ENCODE measurements at places on chromosomes 16 and 17.

- no peak for DNase-seq
Observed at GRCh38 chr17:49952912-49953497, 16.0 kb upstream of the DLX4 start.

- DNase-seq: no peak
Observed at GRCh38 chr16:56258508-56259424, 67.5 kb downstream of the GNAO1 start.

DNA sequence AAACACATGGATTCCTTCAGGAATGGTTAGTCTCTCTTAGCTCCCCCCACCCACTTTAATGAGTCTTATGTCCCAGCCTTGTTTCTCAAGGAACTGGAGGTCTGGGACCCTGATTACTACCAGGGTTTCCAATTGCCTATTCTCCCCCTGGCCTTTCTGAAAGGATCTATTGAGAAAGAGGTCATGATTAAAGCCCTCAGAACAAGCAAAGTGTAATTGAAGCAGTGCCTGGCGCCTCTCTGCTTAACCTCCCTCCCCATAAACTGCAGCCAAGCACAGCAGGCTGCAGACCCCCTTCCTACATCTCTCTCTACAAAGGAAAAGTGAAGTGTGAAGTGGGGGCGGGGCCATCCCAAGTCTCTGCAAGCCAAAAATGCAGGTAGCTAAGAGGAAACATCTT lies 159.7 kb upstream of the CDH11 start:
- no peak for DNase-seq

DNA sequence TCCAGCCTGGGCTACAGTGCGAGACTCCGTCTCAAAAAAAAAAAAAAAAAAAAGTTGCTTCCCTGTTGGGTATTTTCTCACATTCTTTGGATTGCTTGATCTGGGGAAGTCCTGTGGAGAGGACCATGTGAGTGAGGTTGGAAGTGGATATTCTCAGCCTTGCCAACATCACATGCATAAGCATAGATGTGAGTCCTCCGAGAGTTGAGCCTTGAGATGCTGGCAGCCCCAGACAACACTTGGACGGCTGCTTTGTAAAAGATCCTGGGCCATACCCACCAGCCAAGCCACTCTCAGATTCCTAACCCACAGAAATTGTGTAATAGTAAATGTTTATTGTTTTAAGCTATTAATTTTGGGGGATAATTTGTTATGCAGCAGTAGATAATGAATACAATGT lies 1570.0 kb upstream of the GOT2 start:
- DNase-seq: no peak

GRCh38 chr16:3745751-3746355 lies 28.5 kb upstream of the TRAP1 start:
- no peak for DNase-seq

DNA sequence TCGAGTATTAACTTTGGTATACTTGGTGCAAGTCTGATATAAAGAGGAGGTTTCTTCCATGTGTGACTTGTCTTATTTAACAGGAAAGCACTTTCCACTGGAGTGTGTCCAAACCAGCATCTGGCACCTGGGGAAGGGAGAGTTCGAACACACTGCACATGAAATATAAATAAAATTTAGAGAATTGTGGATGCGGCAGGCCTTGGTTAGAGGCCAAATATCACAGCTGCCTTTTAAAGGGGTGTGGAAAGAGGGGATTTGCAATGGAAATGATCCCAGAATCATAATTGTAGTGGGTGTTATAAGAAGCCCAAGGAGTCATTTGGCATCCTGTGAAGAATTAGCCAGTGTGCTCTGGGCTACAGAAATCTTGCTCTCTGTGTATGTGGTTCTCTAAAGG lies 4.3 kb upstream of the NXN start:
- DNase-seq: no peak

DNA sequence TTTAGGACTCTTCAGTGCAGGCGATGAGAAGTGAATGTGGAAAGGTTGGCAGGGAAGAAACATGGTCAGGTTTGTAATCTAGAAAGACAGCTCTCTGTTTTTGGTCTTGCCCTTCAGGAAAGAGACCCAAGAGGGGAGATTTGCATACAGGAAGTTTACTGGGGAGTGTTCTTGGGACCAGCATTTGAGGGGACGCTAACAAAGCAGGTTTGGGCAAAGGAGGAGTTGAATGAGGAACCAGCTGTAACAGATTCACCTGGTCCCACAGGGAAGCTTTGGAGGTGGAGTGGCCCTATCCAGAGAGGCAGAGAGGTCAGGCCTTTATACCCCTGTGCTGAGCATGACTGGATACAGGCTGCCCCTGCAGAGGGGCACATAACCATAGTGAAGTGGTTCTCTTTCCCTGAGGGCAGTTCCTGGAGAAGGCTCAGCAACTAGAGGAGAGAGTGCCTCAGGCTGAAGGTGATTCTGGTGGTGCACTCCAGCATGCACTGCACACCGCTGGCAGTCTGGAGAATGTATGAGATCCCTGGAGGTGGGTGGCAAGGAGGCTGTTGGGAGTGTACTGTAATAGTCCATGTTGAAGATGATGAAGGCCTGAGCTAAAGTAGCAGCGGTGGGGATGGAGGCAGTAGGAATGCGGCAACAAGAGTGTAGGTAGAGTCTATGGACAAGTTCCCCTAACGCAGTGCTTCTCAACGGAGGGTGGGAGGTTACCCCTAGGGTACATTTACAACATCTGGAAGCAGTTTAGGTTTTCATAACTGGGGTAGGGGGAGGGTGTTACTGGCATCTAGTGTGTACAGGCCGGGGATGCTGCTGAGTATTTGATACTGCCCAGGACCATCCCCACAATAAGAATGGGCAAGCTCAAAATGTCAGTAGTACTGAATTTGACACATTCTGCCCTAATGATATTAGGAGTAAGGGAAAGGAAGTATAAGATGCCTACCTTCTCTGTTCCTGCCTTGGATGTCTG lies 37.2 kb downstream of the MAP2K6 start:
- DNase-seq: no peak

GRCh38 chr16:15807603-15808009 lies 49.2 kb downstream of the MYH11 start:
- DNase-seq: no peak

DNA sequence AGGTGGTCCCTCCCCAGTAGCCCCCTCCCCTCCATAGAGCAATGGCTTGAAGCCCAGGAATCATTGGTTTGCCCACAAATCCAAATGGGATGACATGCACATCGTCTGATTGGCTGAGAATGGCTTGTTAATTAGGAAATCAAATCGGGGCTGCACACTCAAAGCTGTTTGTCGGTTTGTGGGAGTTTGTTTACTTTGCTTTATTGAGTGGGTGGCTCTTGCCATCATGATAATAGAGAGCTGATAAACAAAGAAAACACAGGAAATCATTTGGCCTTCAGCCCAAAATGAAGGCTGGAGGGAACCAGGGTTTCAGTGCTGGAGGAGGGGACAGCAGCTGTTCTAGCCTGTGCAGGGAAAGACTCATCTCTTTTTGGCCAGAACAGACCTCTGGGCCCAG lies 316.3 kb downstream of the CBLN1 start:
- DNase-seq: no peak

- DNase-seq: no peak
Observed at GRCh38 chr16:83083361-83083760, 456.6 kb downstream of the CDH13 start.

GRCh38 chr16:14437426-14437825 lies 192.6 kb downstream of the PARN start:
- no peak for DNase-seq

GRCh38 chr16:56057151-56057550 lies 134.1 kb upstream of the GNAO1 start:
- DNase-seq: no peak

DNA sequence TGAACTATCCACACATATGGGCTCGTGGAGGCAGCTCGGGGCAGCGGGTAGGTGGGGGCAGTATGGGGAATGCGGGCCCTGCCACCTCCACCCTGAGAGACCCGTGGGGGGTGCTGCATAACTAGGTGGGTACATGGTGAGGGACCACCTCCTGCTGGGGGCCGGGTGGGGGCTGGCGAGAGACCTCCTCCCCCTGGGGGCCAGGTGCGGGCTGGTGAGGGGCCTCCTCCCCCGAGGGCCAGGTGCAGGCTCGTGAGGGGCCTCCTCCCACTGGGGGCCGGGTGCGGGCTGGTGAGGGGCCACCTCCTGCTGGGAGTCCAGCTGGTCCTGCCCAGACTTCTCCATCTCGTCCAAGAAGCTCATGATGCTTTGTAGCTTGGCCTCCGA lies 25.4 kb downstream of the CEP131 start:
- no peak for DNase-seq

DNA sequence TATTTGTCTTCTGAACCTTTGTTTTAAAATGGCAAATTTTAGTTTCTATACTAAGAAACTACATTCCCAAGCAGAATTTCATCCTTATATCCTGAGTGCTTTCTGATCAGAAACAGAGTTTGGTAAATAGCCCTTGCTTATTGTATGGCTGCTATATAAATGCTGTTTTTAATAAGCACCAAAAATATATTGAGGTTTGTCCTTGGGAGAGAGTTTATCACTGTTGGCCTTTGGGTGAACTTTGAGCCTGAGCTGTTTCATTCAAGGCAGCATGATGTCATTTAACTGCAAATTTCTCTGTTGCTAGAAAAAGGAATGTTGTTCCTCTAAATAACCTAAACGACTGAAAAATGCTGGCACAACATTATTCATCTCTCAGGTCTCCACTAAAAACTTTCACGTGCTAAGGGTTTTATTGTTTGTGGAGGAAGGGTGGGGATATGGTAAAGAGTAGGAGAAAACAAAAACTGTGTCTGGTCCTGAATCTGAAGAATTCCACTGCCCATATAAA lies 334.3 kb upstream of the TBX2 start:
- peak; percentile 48 for DNase-seq

DNA sequence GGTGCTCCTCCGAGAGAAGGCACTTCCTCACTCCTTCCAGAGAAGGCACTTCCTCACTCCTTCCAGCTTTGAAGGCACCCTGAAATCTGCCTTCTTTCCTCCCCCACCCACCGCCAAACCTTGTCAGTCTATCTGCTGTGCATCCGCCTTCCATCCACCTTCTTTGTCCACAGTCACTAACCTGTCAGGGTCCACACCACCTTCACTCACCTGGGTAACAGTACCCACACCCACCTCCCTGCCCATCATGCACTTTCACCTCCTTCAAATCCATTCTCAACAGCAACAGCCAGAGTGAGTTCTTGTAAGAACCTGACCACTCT lies 5.2 kb downstream of the CCDC102A start:
- no peak for DNase-seq

- DNase-seq: no peak
Observed at GRCh38 chr17:73141411-73141810, 23.4 kb upstream of the SSTR2 start.

GRCh38 chr17:65751263-65751662 lies 189.8 kb upstream of the AXIN2 start:
- DNase-seq: no peak

- peak; percentile 67 for DNase-seq
Observed at GRCh38 chr17:32142038-32142856, at the start of gene RHOT1. TSS of gene RHOT1 (plus strand) at chr17:32142502. CDS start at chr17:32142693, 191 bp downstream.

DNA sequence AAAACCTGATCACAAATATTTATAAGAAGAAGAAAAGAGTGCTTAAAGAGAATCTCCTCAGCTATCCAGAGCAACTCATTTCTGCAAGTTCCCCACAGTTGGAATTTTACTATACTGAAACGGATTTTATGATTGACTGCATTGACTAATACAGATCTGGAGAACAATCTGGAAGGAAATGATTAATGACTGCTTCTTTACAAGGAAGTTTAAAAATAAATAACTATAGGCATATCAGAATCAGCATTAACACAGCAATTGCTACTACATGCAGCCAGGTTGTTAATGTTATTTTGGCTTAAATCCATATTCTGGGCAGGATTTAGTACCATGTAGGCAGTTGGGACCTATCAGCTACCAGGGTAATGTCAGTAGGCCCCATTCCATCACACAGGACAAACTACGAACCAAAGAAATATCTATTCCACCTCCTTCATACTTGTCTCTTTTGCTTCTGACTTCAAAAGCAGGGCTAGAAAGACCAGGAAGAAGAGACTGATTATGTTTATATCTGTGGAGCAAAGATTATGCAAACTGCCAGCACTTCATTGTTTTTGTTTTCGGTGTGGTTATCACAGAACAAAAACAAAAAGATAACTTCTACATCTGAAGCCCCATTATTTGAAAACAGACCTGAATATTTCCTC lies 3.9 kb downstream of the SKAP1 start:
- no peak for DNase-seq

GRCh38 chr17:42166196-42166763 lies 11.5 kb upstream of the RAB5C start:
- DNase-seq: no peak

GRCh38 chr16:49867796-49868668 lies 12.1 kb upstream of the ZNF423 start:
- DNase-seq: no peak

- DNase-seq: no peak
Observed at GRCh38 chr17:78889531-78889930, 13.5 kb downstream of the CEP295NL start.

GRCh38 chr17:79478051-79478461 lies 132.8 kb downstream of the RBFOX3 start:
- no peak for DNase-seq

- no peak for DNase-seq
Observed at GRCh38 chr16:9807302-9807701, 374.9 kb downstream of the GRIN2A start.

DNA sequence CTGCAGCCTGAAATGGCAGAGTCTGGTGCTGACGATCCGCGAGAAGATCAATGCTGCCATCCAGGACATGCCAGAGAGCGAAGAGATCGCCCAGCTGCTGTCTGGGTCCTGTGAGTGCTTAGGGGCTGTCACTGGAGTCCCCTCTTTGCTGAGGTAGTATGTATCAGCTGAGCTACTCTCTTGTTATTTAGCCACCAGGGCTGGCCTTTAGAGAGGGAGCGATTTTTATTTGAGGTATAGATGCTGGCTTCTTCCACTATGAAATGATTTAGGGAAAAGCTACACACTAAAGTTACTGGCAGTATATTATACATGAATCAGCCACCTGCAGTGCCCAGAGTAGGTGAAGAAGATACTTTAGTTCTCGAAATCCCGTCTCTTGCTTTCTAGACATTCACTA lies 2.6 kb downstream of the CDK5RAP3 start:
- DNase-seq: no peak

DNA sequence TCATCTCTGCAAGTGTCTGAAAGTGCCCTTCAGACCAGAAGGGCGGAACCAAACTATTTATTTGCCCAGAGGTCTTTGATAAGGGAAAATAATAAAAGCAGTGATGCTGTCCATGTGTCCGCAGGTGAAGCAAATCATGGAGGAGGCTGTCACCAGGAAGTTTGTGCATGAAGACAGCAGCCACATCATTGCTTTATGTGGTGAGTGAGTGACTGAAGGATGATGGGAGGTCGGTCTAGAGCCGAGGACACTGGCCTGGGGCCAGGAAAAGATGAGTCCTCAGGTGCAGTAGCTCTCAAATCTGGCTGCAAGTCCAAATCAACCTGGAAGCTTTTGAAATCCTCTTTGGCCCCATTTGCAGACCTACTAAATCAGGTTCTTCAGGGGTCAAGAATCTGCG lies 6.1 kb downstream of the SGSM2 start:
- no peak for DNase-seq

- DNase-seq: no peak
Observed at GRCh38 chr16:74064120-74064735, 232.4 kb upstream of the PSMD7 start.

DNA sequence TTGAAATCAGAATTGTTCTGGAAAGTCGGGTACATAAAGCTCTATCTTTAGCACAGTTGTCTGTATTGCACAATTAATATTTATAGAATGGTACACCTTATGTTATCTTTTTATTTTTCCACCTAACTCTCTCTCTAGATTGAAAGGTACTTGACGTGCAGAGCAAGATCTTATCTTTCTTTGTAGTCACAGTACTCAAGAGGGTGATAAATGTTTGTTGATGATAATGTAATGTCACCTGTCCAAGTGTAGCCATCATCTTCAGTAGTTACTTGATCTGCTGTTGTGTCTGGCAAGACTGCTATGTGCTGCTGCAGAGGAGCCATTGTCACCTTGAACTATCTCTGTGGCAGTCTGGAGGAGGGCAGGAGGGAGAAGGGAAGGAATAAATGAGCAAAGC lies 5.3 kb downstream of the HMOX2 start:
- DNase-seq: no peak

All from HuH-7.5 (cell line).